ENCODE measurements at places on chromosomes 7 and 10.
A peak's percentile ranks its signal among the peaks of the same experiment; 100 is the strongest.

GRCh38 chr10:113529575-113529974, 23.3 kb upstream of the HABP2 start:
- DNase-seq = no peak

- no peak for DNase-seq
Measured at GRCh38 chr7:21580073-21580521, 37.3 kb downstream of the DNAH11 start.

- DNase-seq = no peak
Measured at GRCh38 chr7:35875292-35875691, 74.4 kb downstream of the SEPTIN7 start.

DNA sequence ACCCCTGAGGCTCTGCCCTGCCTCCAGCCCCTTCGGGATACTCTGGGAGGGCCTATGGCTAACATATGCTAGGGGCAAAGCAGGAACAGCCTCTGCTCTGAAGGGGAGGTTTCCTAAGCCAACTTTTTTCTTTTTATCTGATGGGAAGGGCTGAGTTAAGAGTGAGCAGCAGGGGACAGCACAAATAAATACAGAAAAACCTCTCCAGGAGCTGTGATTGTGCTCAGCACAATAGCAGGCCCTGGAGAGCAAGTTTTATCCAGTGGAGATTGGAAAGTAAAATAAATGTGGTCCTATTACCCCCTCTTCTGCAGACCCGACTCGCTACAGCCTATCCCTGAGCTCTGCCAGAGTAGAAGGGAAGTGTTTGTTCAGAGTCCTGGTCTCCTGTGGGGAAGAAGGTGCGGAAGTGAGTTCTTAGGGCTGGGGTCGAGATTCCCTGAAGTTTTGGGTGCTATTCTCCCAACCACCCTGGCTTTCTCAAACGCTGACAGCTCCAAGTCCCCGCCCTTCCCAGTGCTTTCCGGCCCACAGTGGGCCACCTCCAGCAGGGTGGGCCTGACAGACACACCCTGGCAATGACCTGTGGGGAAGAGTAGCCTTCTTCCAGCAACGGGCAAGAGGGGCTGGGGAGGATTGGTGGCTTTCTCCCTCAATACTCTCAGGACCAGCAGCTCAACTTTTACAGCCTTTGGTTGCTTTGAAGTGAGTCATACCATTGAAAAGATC, 23.0 kb upstream of the AFAP1L2 start:
- DNase-seq = no peak

DNA sequence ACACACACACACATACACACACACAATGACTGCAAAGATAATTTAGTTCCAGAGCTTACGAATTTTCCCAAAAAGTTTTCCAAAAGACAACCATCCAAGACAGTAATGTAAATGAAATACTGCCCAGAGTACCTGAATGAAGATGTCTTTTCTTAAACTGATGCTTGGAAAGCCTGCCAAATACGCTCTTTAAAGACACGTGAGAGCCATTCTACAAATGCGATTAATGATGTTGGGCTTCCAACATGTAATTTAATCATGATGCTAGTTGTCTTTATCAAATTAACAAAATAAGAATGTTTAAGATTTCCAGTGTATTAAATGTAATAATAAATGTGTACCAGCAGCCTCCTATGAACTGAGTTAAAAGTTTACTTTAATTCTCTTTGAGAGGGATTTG, 11.1 kb downstream of the ERCC6 start:
- DNase-seq = no peak

DNA sequence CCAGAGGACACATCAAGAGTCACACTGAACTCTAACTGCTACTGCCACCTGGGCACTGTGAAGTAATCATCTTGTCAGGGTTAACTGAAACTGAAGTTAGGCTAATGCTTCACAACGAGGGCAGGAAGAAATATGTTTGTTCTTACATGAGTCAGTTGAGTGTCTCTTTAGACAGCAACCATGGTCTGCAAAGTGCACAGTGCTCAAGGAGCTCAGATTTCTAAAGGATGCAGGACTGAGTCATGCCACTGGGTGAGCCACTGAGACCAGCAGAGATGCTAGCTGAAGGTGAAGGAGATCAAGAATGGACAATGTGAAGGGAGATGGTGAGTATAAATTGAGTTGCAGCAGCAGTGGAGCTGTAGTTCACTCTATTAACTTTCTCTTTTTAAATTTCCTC, 76.0 kb upstream of the CTTNBP2 start:
- no peak for DNase-seq

GRCh38 chr7:2040201-2040892, 192.4 kb downstream of the MAD1L1 start:
- no peak for DNase-seq

GRCh38 chr7:118140468-118140867, 43.5 kb upstream of the LSM8 start:
- DNase-seq = no peak

DNA sequence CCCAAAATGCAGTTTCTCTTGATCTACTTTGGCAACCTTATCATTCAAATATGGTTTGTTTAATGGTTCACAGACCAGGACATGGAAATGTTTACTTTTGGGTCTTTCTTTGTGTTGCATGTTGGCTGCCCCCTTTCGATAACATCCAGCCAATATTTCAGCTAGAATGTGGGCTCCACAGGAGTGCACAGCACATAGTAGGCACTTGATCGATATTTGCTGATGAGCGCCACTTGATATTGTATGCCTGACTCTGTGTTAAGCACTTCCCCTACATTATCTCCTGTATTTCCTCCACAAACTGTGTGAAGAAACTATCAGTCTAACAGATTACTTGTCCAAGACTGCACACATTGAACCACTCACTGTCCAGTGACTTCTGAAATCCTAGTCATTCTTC, 60.2 kb downstream of the SMURF1 start:
- DNase-seq = no peak

DNA sequence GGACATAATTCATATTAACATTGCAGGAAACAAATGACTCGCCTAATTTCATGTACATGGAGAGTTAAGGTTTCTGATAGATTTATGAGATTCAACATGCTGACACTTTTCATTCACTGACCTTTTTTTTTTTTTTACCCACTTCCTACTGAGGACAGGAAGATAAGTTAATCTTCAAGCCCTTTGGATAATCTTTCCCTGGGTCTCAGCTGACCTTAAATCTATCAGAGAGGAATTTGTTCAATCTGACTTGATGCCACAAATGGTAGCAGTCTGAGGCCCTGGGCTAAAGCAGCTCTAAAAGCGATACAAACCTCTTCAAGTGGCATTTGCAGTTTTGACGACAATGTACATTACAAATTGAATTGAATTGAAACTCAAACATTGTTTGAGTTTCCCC, 493.3 kb upstream of the SORCS1 start:
- no peak for DNase-seq

DNA sequence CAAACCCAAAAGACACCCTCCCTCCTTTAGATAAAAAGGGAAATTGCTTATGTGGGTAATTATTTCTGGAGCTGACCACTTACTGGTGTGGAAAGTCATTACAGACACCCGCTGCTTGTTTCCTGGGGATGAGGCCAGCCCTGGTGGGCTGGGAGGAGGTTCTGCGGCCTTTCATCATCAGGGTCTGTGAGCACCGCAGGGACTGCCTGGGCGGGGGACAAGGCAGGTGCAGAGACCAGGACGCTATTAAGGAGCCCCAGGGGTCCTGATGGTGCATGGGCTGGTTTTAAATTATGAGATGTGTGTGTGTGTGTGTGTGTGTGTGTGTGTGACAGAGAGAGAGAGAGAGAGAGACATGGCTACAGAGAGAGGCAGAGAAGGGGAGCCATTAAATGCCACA, 171.2 kb downstream of the DNAJB6 start:
- no peak for DNase-seq

GRCh38 chr7:156184164-156184563, 371.9 kb upstream of the SHH start:
- DNase-seq = no peak

GRCh38 chr7:21944616-21945453, 864 bp downstream of the CDCA7L start:
- DNase-seq = peak; percentile 51

GRCh38 chr10:73890261-73890660, 15.9 kb upstream of the CAMK2G start:
- no peak for DNase-seq

- DNase-seq = no peak
Measured at GRCh38 chr10:49001402-49001801, 61.8 kb upstream of the LRRC18 start.

GRCh38 chr10:71685554-71686232, 33.9 kb downstream of the C10orf105 start:
- DNase-seq = no peak

DNA sequence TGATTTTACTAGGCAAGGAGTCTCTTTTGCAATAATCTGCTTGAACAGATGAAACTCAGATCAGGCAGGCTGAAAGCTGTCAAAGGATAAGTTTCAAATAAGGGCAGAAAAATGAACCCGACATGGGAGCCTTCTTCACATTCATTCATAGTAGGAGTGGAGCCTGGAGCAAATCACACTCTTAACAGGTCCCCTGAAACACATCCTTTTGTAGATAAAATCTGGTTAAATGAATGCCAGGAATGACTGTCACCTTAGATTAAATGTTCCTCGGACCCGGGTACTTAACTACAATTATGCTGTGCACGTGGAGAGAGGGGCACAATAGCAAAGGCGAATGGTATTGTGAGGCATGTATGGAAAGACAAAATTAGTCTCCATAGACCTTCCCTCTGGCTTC, 344.7 kb upstream of the LRGUK start:
- no peak for DNase-seq

DNA sequence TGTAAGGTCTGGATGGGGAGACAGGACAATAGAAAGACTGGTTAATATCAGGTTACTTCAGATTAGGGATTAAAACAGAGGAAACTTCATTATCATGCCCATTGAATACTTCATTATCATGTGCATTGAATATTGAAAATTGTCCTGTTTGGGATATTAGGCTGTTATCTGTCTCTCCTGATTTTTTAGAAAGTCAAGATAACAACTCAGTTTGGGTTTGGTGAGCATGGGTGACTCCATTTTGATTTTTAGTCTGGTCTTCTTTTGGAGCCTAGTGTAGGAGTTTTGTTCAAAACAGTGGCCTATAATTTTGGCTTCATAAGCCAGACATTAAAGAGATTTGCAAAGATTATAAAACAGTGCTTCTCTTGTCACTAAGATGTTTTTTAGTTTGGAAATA, 95.5 kb downstream of the ADK start:
- DNase-seq = no peak
